ENCODE measurements at places on chromosomes 12 and 14.

DNA sequence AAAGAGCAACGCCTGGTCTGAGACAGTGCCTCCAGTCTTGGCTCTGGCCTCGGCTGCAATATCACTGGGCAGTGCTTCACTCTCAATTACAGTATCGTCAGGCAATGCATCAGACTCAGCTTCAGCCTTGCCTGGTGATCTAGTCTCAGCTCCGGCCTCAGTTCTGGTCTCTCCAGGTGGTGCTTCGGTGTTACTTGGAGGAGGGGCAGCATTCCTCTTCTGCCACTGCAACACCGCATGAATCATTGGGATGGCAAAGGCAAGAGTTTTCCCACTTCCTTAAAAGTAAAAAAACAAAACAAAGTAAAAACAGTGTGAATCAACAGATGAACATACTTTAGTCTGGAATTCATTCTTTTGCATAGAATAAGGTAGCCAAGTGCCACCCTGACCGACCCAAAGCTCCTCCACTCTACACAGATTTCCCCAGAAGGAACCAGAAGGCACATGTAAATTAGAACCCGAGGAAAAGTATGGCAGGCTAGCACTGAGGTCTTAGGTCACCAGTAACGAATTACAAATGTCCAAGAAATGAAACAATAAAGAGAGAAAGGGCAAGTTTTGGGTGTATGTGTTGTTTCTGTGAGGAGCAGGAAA lies 18.6 kb downstream of the DDX24 start:
- DNase-seq: no peak

DNA sequence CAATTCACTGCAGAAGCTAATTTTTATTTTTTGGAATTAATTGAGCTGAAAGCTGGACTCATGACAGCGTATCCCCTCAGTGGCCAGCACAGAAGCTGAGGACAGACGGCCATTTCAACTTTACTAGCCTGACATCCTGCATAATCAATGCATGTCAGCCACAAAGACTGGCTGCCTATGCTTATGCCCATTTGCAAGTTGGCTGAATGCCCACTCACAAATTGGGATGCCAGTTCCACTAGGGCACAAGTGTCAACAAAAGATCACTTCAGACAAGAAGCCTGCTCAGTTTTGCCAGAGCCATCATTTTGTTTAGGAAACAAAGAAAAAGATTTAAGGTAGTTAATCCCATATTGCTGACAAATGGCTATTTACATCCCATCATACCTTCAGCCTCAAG lies 417.6 kb downstream of the NOVA1 start:
- no peak for DNase-seq

- DNase-seq: no peak
These were observed 23.6 kb upstream of the NPFF start for GRCh38 chr12:53530920-53531319.

DNA sequence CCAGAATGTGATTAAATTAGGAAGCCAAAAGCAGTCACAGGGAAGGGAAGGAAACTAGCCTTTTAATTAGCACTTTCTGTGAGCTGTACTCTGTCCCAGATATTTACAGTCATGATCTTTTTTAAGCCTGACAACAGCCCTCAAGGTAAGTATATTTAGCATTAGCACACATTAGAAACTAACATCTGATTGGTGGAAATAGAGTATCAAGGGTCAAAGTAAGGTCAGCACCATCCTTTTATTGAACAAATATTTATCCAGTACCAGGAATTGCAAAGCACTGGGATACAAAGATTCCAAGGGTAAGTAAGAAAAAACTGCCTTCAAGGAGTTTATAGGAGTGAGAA lies 28.2 kb downstream of the RPGRIP1 start:
- DNase-seq: no peak

DNA sequence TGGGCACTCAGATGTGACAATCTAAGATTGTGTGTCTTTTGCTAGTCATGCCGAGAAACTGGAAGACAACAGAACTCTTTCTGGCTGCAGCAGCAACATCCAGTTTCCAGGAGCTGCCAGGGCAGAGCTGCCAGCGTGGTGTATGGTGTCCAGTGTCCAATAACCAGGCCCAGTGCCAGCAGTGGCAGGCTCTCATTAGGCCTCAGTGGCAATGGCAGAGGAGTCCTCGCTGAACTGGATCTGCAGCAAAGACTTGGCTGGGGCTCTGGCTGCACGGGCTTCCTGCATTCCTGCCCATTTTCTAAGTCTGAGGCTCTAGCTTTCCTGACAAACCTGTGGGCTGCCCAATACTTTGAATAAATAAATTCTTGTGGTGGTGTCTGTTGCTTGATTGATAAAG lies 26.2 kb upstream of the PPM1A start:
- DNase-seq: no peak

DNA sequence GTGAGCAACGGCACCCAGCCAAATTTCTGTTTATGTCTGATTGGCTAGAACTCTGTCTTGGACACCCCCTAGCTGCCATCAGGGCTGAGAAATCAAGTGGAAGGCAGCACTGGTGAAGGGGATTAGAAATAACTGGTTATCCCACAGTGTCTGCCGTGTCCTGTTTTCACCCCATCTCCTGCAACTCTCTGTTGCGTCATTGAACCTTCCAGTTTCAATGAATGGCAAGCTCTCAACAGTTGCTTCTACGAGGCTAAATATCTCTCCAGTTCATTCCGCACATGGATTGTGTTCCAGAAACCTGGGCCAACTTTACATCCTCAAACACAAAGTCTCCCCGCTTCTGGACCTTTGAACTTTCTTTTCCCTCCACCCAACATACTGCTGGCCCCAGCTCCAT lies 173.7 kb downstream of the RBM19 start:
- DNase-seq: no peak

DNA sequence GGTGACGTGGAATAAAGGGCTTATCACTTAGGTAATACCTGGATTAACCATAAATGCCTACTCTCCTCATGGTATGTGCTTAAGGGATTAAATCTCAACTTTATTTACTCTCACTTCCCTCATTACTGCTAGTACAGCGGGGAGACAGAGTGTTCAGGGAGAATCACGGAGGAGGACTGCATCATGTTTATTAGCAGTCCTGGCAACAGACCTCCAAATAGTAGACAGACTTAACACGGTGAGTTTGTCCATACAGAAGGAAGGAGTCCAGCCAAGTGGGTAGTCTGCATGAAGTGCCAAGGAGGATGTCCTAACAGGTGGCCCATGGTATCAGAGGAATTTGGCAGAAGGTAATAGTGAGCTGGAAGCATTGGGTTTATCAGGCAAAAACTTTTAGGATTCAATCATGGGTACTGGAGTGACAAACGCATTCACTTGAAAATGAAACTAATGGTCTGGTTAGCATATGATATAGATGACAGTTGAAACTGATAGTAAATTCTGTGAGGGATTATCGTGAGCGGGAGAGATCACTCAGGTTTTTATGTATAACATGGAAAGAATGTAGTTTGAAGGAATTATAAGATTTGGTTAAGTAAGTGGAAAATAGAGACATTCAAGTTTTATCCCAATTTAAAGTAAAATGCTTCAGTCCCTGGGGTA lies 471.8 kb downstream of the TMEM117 start:
- peak; percentile 10 for DNase-seq

- DNase-seq: peak; percentile 80
These were observed 15.5 kb downstream of the E2F7 start for GRCh38 chr12:77049767-77050353.

GRCh38 chr14:74444866-74445265 lies 18.9 kb upstream of the SYNDIG1L start:
- no peak for DNase-seq

DNA sequence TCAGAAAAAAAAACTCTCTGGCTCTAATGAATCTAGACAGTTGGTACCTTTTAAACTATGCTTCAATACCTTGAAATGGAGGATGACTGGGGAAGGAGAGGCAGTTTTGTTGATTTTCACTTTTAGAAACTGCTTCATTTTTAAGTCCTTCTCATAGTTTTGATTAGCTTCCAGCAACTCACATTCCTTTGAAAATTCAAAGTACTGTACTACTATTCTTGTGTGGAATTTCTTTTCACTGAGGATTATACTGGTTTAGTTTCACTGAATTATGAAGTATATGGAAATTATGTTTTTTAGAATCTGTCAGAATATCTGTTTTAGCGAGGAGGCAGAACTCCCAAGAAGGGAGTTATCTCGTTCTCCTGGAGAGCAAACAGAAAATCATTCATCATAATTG lies 116.3 kb downstream of the TGFB3 start:
- DNase-seq: no peak

DNA sequence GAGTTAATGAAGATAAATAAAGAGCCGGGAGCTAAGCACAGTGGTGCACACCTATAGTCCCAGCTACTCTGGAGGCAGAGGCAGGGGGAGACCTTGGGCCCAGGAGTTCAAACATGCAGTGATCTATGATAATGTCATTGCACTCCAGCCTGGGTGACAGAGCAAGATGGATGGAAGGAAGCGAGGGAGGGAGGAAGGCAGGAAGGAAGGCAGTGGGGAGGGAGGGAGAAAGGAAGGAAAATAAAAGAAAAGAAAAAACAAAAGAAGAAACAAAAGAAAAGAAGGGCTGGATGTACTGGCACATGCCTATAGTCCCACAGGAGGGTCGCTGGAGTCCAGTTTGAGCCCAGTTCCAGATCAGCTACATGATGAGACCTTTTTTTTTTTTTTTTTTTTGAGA lies 19.0 kb upstream of the SP7 start:
- DNase-seq: no peak

- DNase-seq: no peak
These were observed 10.0 kb upstream of the IL22 start for GRCh38 chr12:68263366-68263765.

Measured in eye (tissue), 1 donor.